ENCODE measurements at places on chromosomes 7 and 10.

- peak; percentile 99 for DNase-seq
Observed at GRCh38 chr7:101882595-101883564, 65.5 kb downstream of the CUX1 start.

DNA sequence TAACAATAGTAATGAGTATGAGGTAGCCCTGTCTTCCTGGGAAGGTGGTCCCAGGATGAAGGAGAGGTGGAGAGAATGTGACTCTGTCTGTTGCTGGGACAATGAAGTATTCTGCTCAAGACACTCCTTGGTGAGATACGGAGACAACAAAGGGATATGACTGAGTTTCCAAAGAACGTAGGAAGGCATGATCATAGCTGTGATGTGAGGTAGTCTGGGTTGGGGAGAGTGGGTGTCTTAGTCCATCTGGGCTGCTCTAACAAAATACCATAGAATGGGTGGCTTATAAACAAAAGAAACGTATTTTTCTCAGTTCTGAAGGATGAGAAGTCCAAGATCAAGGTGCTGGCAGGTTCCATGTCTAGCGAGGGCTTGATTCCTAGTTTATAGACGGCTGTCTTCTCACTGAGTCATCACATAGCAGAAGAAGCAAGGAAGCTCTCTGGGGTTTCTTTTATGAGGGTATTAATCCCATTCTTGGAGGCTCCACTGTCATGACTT, 84.9 kb upstream of the RHOBTB1 start:
- peak; percentile 27 for DNase-seq

DNA sequence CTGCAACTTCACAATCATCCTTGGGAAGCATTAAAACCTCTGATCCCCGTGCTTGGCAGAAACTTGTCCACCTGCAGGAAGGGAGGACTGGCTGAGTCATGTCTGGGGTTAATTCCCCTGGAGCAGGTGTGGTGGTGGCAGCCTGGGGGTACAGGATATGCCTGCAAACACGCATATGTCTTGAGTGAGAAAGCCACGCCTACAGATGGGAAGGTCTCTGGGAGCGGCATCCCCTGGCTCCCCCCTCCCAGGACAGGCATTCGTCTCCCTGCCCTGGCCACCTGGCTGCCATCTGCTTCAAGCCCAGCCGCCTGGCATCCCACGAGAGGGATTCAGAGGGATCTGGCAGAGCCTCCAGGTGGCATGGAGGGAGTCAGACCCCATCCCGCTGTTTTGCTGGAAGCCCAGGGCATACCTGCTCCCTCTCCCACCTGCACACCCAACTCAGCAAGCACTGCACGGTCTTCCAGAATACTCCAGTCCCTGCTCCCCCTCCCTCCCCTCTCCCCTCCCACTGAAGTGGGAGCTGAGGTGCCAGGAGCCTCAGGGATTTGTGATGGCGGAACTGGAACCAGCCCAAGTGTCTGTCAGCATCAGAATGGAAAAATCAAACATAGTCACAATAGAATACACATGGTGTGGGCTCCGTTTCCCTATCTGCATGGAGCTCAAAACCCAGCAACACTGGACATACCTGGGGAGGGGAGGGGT, 61.0 kb downstream of the CAMK2B start:
- DNase-seq = no peak

DNA sequence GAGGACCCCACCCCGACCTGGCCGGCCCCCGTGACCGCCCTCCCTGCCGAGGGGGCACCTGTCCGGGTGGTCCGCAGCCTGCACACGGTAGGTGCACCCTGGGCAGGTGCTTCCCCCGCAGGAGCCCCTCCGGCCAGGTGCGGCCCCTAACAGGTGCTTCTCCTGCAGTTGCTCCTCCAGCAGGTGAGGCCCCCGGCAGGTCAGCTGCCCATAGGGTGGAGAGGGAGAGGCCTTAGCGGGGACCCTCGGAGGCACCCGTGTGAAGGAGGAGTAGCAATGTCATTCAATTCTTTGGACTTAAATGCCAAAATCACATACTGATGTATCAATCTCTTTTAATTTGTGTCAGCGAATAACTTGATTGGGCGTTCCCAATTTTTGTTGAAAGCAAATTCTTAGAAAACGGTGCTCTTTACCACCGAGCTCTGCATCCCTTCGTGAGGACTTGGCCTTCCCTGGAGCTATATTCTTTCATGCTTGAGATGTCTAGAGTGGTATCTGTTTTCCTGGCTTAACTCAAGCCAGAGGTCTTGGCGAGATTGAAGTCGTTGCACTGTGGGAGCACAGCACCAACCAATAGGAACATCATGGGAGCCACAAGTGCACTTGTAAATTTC, 738 bp upstream of the NCAPG2 start:
- DNase-seq = no peak

- DNase-seq = no peak
Observed at GRCh38 chr10:130066743-130067142, 43.9 kb downstream of the C10orf143 start.

DNA sequence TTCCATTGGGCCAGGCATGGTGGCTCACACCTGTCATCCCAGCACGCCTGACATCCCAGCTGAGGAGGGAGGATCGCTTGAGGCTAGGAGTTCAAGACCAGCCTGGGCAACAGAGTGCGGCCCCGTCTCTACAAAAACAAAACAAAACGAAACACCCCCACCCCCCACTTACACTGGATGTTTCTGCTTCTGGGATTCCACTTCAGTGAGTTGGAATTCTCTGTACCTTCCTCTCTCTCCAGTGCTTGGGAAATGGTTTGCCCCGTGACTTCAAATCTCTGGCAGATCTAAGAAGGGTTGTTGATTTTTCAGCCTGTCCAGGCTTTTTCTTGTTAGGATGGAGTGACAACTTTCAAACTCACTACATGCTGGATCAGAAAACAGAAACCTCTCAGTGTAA, 106.9 kb downstream of the ANLN start:
- DNase-seq = no peak

- no peak for DNase-seq
Observed at GRCh38 chr10:4242561-4243035, 457.6 kb upstream of the KLF6 start.

DNA sequence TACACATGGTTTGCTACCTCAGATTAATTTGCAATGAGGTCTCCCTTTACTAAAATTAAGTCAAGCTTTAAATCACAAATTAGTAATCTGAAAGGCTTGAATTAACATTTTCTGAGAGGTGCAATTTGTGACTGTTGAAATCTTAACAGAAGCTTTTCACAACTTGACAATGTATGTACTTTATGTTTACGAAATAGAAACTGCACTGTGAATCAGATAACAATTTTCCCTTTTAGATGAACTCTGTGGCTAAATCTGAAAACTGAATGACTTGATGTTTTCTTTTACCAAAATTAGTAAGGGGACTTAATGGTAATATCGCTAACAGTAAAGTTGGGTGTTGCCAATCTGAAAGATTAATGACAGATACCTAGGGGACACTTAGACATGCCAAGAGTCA, 197.6 kb downstream of the RAPGEF5 start:
- DNase-seq = no peak
